H9 (cell line): ENCODE measurements at places on chromosomes 12 and 14. TPM values are rescaled to one million over a fixed set of nuclear protein-coding genes. Genes with fewer than 3 reads are reported as not detected.

DNA sequence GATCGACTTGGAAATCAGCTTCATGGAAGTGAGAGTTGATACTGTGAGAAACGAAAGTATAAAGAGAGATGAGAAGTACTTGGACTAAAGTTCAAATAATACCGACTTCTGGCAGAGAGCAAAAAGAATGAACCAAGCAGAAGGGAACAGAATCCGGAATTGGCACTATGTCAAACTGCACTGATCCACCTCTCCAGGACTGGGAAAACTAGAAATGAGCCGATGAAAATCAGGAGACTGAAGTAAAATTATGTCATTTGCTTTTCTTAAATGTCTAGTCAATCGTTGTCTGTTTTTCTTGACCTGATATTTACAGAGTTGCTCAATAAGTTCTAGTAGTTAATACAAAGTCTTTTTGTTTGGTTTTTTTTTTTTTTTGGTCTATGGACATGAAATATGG lies 163.0 kb upstream of the FOXG1 start:
- no peak for DNase-seq
- H3K27me3 ChIP-seq: no peaks in the 10 kb centered on the region
- no peak overlapping the region for H3K4me3 ChIP-seq

- H3K27ac ChIP-seq: no peak overlapping the region
- H3K4me1 ChIP-seq: no peaks in the 10 kb centered on the region; the same call in 1 of the 2 replicates
- no peak for DNase-seq
- H3K27me3 ChIP-seq: no peaks in the 10 kb centered on the region
- H3K4me3 ChIP-seq: peak overlapping the region; percentile 79
Observed at GRCh38 chr14:48253020-48253419, 577.6 kb upstream of the MDGA2 start.

PABPN1 gene
- 331 and 333 TPM in 2 replicates for total RNA-seq

DNA sequence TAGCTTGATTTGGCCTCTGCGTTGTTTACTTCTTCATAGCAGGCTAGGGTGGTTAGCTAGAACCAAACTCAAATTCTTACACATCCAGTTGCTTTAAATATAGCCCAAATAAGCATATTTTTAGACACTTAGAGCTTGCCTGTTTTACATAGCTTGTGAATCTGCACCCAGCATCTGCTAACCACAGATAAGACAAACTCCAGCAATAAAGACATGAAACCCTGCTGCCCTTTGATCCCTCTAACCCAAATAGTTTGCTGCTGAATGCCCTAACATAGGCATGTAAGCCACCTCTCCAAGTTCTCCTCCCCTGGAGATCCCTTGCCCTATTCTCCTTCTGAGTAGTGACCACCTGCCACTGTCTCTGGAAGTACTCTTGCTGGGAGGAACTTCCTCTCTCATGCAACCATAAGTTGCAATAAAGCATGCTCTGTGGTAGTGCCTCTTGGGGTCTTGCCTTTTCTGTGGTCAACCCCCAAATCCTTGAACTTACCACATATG lies 185.6 kb downstream of the TMEM117 start:
- H3K4me1 ChIP-seq: no peaks in the 10 kb centered on the region
- H3K36me3 ChIP-seq: no peaks in the 10 kb centered on the region
- H3K27me3 ChIP-seq: no peaks in the 10 kb centered on the region
- no peak overlapping the region for H3K4me3 ChIP-seq
- no peak for DNase-seq

GRCh38 chr12:94731733-94732360 lies 81.5 kb upstream of the TMCC3 start:
- H3K27me3 ChIP-seq: no peaks in the 10 kb centered on the region
- H3K36me3 ChIP-seq: no peaks in the 10 kb centered on the region
- H3K4me1 ChIP-seq: no peaks in the 10 kb centered on the region
- DNase-seq: no peak
- no peak overlapping the region for H3K27ac ChIP-seq

DNA sequence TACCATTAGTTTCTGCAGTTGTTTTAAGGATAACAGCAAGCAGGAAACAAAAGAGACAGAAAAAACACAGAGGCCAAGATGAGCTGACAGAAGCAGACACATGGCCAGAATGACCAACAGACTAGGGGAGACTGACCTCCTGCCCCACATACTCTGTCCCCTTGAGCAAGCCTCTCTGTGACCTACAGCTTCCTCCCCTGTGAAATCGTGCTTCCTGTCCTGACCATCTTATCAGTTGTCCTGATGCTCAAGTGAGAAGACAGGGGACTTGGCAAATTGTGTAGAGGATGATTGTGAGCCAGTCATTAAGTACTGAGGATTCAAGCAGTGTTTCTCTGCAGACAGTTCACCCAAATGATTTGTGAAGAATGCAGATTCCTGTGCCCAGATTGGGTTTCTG lies 229.0 kb downstream of the SLC41A2 start:
- DNase-seq: no peak
- no peaks in the 10 kb centered on the region for H3K4me1 ChIP-seq
- H3K27me3 ChIP-seq: no peaks in the 10 kb centered on the region
- H3K4me3 ChIP-seq: no peak overlapping the region

DNA sequence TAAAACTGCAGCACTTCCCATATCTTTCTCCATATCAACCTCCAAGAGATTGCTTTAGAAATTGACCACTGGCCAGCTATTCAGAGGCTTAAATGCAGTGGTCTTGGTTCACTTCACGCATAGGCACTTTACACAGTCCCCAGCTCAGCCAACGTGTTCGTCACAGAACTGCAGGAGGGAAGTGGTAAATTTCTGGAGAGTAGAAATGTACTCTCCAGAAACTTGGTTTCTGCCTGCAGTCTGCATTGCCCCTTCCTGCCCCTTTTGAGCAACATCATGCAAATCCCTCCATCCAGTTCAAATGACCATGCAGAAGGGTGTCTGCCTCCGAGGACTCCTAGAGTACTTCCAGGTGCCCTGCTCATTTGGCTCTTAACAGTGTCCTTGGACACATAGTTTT lies 42.7 kb upstream of the NEDD1 start:
- no peak for DNase-seq
- no peaks in the 10 kb centered on the region for H3K27me3 ChIP-seq
- no peaks in the 10 kb centered on the region for H3K4me1 ChIP-seq
- no peak overlapping the region for H3K4me3 ChIP-seq
- no peak overlapping the region for H3K27ac ChIP-seq

PMCH gene
- not detected in 2 replicates for total RNA-seq

DNA sequence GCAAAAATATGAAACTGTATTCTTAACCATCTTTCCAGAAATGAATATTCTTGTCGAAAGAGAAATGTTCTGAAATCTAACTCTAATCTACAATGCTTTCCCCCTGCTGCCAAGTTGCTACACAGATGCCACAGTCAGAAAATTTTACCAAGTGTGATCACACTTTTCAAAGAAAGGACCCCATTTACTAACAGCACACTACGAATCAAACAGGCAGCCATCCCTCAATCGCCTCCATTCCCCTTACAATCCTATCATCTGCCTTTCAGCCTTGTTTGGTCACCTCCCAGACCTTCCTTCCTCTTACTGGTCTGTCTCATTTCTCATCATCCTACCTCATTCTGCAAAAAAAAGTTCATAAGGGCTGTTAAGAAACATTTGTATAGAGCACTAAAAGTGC lies 190.1 kb downstream of the MED13L start:
- DNase-seq: no peak
- no peak overlapping the region for H3K4me3 ChIP-seq
- H3K27ac ChIP-seq: no peak overlapping the region
- no peaks in the 10 kb centered on the region for H3K4me1 ChIP-seq

SYNDIG1L gene
- total RNA-seq: 0.22 and 0.33 TPM in 2 replicates

OR4E2 gene
- not detected in 2 replicates for total RNA-seq

GRCh38 chr12:115468087-115468510 lies 784.1 kb upstream of the TBX3 start:
- no peaks in the 10 kb centered on the region for H3K27me3 ChIP-seq
- H3K36me3 ChIP-seq: no peaks in the 10 kb centered on the region
- DNase-seq: peak; percentile 77
- H3K27ac ChIP-seq: no peak overlapping the region
- no peaks in the 10 kb centered on the region; the same call in 1 of the 2 replicates for H3K4me1 ChIP-seq

- H3K4me1 ChIP-seq: no peaks in the 10 kb centered on the region
- no peak overlapping the region for H3K4me3 ChIP-seq
- no peaks in the 10 kb centered on the region for H3K27me3 ChIP-seq
- no peak for DNase-seq
- no peaks in the 10 kb centered on the region for H3K36me3 ChIP-seq
Observed at GRCh38 chr12:91017511-91018263, 12.9 kb upstream of the EPYC start.

PTPN21 gene
- 12.9 and 14.3 TPM in 2 replicates for total RNA-seq

CMA1 gene
- not detected in 2 replicates for total RNA-seq

PRKAG1 gene
- 34.8 and 36.7 TPM in 2 replicates for total RNA-seq

TMEM233 gene
- total RNA-seq: not detected in 2 replicates

SLC10A1 gene
- not detected in 2 replicates for total RNA-seq

ARG2 gene
- 35.2 and 35.5 TPM in 2 replicates for total RNA-seq

SLC6A15 gene
- total RNA-seq: 12.9 and 16.7 TPM in 2 replicates
